ENCODE measurements at places on chromosomes 3 and 15.

GRCh38 chr3:83011481-83011880 is 1250.0 kb upstream of the GBE1 start:
- no peak for DNase-seq

- DNase-seq: no peak
These were observed 28.5 kb upstream of the CLASP2 start for GRCh38 chr3:33746416-33747116.

GRCh38 chr3:43873723-43874122 is 183.0 kb downstream of the ABHD5 start:
- DNase-seq: no peak

DNA sequence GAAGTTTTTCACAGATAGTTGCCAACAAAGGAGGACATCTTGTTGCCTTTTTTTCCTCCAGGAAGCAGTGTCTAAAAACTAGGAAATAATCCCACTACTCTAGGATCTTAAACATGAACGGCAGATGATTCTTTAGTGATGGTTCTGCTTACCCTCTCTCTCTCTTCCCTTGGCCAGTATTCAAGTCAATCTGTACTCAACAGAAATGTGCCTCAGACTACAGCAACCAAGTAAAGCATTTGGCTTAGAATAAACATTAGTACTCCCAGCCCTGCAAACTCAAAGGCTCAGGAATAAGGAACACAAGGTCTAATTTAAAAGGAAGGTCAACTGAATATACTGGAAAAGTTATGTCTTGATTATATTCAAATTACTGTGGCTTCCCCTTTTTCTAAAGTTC is 8.7 kb downstream of the NPTN start:
- no peak for DNase-seq

- DNase-seq: no peak
These were observed 121.3 kb upstream of the WNT5A start for GRCh38 chr3:55608301-55608937.

All from GM04503 (cell line).